ENCODE measurements at places on chromosomes 4 and X.

DNA sequence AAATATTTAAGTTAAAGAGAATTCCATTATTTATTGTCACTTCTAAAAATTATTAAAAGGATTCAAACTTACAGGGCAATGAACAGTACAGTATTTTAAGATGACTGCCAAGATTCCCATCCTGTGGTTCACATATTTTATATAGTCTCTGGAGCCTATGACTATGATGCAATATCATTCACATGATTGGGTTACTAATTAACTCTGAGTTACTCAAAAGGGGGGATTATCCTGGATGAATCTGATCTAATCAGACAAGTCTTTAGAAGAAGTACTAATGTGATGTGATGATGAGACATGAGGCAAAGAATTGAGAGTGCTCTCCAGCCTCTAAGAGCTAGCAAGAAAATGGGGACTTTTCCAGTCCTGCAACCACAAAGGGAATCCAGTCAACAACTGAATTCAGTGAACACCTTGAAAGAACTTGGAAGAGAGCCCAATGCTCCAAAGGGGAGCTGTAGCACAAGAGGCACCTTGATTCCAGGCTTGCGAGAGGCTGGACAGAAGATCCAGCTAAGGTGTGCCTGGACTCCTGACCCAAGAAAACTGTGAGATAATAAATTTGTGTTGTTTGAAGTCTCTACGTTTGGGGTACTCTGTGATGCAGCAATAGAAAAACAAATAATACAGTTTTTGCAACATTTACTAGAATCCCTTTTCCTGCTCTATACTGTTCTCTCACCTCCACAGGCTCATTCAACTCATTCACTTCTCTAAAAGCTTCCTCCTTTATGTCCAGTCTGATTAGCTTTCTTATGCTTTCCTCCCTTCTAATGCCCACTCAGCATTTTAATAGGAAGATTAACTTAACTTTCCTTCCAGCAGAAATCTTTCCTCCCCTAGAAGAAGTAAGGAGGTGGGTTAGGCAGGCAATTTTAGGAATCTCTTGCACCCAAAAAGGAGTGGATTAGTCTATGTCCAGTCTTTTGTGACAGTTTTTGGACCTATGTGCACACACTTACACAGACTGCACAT is 133.8 kb upstream of the LCORL start:
- no peak for DNase-seq

DNA sequence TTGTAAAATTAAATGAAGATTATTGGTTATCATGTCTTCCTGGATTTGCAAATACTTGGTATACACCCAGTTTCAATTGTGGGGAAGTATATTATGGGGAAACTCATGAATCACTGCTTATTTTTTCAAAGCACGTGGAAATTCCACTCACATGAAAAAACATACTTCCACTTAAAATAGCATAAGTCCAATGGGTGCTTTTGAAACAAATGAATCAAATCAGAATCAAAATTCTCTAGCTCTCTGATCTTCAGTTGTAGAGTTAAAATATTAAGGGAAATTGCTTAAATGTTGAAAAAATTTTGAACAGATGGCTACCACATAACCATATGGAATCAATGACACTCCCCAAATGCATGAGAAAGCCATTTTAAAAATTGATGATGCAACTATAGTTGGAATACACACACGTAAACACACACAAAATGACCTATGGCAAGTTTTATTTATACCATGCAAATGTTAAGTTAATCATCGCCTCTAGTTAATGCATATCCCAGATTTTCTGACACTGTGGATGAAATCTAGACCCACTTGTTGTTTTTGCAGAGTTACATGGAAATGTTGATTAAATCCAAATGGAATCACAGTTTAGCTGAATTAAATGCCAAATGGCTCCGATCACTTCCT is 93.2 kb downstream of the ARSF start:
- DNase-seq = no peak

- DNase-seq = no peak
Observed at GRCh38 chr4:37960679-37961450, 667 bp downstream of the PTTG2 start.

DNA sequence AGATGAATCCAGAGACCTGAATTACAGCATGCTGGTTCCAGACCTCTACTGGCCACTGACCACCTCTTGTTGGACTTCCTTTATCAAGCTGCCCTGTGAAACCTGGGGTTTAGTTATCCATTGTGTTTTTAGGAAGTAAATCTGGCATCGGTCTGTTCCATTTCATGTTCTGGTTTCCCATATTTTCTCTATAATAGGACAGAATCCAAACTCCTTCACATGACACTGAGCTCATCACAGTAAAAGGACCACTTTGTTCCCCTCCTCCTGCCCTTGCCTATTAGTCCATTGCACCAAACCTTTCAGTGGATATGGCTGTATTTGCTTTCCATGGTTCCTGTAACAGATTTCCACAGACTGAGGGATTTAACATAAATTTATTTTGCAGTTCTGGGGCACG is 4.0 kb downstream of the MFAP3L start:
- no peak for DNase-seq
